Smooth muscle cell of the pulmonary artery (primary cell): ENCODE measurements at places on chromosomes 13 and 19. TPM values are rescaled to one million over a fixed set of nuclear protein-coding genes. Genes with fewer than 3 reads are reported as not detected.

The SGCG gene
- 0.07 and 0.52 TPM in 2 replicates for total RNA-seq

The PSG1 gene
- 1.7 TPM in 1 of 2 replicates, not detected in the other for total RNA-seq

The TMEM59L gene
- 4.1 and 6.5 TPM in 2 replicates for total RNA-seq

The RASAL3 gene
- total RNA-seq, result 0.07 TPM in 2 replicates

The KLK2 gene
- not detected in 2 replicates for total RNA-seq

The SLC17A7 gene
- 0.17 and 0.20 TPM in 2 replicates for total RNA-seq

The ATP4A gene
- total RNA-seq, result not detected in 2 replicates

The LILRB5 gene
- not detected in 2 replicates for total RNA-seq

The GADD45GIP1 gene
- total RNA-seq, result 9.5 and 12.9 TPM in 2 replicates

The FREM2 gene
- total RNA-seq, result under 0.01 TPM in 1 of 2 replicates, not detected in the other

The RNF225 gene
- total RNA-seq, result 0.13 TPM in 1 of 2 replicates, not detected in the other

The GAPDHS gene
- total RNA-seq, result not detected in 2 replicates

The PSG7 gene
- total RNA-seq, result 0.30 TPM in 1 of 2 replicates, not detected in the other

The S1PR4 gene
- total RNA-seq, result not detected in 2 replicates

The CYP4F3 gene
- not detected in 2 replicates for total RNA-seq

The MTUS2 gene
- 0.10 and 0.13 TPM in 2 replicates for total RNA-seq

The LIPE gene
- total RNA-seq, result 2.6 and 3.0 TPM in 2 replicates

The ZNF66 gene
- 1.4 and 1.5 TPM in 2 replicates for total RNA-seq

The ARL11 gene
- not detected in 2 replicates for total RNA-seq

The LGALS14 gene
- not detected in 2 replicates for total RNA-seq

The TUBA3C gene
- not detected in 2 replicates for total RNA-seq

The CRX gene
- total RNA-seq, result not detected in 2 replicates

The SLC25A41 gene
- total RNA-seq, result 0.07 TPM in 1 of 2 replicates, not detected in the other

The ZNF799 gene
- 2.2 and 2.5 TPM in 2 replicates for total RNA-seq

The RASA3 gene
- total RNA-seq, result 34.9 and 37.5 TPM in 2 replicates

The SMIM24 gene
- total RNA-seq, result not detected in 2 replicates

The PLK5 gene
- 0.13 TPM in 1 of 2 replicates, not detected in the other for total RNA-seq

The SHANK1 gene
- 5.8 and 6.4 TPM in 2 replicates for total RNA-seq

The ZNF20 gene
- 4.6 and 5.5 TPM in 2 replicates for total RNA-seq

The RAB4B gene
- total RNA-seq, result 9.6 and 11.2 TPM in 2 replicates

The ZNF136 gene
- 6.6 and 7.4 TPM in 2 replicates for total RNA-seq

The NDUFS7 gene
- 46.2 and 51.7 TPM in 2 replicates for total RNA-seq

The CEACAM1 gene
- total RNA-seq, result not detected in 2 replicates

The SYNGR4 gene
- not detected in 2 replicates for total RNA-seq

The ZNF350 gene
- 8.3 and 10.7 TPM in 2 replicates for total RNA-seq

The ATP4B gene
- total RNA-seq, result not detected in 2 replicates

The FGF21 gene
- total RNA-seq, result not detected in 2 replicates

The PGLYRP1 gene
- not detected in 2 replicates for total RNA-seq

The SERPINE3 gene
- total RNA-seq, result not detected in 2 replicates

The NMRK2 gene
- not detected in 2 replicates for total RNA-seq

The ZNF132 gene
- 10.6 and 11.7 TPM in 2 replicates for total RNA-seq

The ARRDC5 gene
- not detected in 2 replicates for total RNA-seq
